Putamen (tissue), 1 donor: ENCODE measurements at places on chromosomes 16 and 17.

- DNase-seq = no peak
These were observed 1.0 kb downstream of the RSPRY1 start for GRCh38 chr16:57186872-57187854.

- no peak for DNase-seq
These were observed 41.3 kb upstream of the RASD1 start for GRCh38 chr17:17537311-17538099.

GRCh38 chr17:21193031-21193430, 20.9 kb downstream of the TMEM11 start:
- DNase-seq = no peak

- peak; percentile 37 for DNase-seq
These were observed 562 bp downstream of the ZC3H7A start for GRCh38 chr16:11796227-11797165.

- no peak for DNase-seq
These were observed 1.6 kb downstream of the PGAP6 start for GRCh38 chr16:379961-380761.

GRCh38 chr17:80034791-80035686, 633 bp downstream of the TBC1D16 start:
- no peak for DNase-seq

DNA sequence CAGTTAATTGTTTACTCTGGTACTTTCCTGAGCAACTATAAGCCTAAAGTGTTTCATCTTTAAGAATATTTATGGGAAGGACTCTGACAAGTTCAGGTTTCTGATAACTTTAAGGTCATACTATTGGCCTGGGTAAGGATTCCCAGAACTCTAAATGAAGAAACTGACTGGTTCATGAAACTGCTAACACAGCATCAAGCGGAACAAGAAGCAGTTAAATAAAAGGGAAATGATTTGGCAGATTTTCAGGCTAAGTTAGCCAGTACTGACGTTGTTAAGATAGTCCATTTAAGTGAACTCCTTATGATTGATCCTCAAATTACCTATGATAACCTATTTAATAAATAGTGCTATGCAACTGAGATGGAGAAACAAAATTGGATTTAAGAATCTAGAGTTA, 101.6 kb upstream of the CES5A start:
- DNase-seq = no peak

- no peak for DNase-seq
These were observed 9.3 kb downstream of the ZNF629 start for GRCh38 chr16:30777591-30778297.

GRCh38 chr16:17269439-17269838, 201.3 kb downstream of the XYLT1 start:
- no peak for DNase-seq

- no peak for DNase-seq
These were observed 16.4 kb upstream of the METRNL start for GRCh38 chr17:83062818-83063671.

GRCh38 chr17:72725433-72726068, 366.9 kb downstream of the SLC39A11 start:
- peak; percentile 39 for DNase-seq

GRCh38 chr17:29571486-29571882, 3.0 kb downstream of the TP53I13 start:
- DNase-seq = no peak

GRCh38 chr17:48564188-48565021, 13.7 kb downstream of the HOXB4 start:
- DNase-seq = no peak

GRCh38 chr17:77273397-77274085, 132.8 kb downstream of the SEC14L1 start:
- no peak for DNase-seq

DNA sequence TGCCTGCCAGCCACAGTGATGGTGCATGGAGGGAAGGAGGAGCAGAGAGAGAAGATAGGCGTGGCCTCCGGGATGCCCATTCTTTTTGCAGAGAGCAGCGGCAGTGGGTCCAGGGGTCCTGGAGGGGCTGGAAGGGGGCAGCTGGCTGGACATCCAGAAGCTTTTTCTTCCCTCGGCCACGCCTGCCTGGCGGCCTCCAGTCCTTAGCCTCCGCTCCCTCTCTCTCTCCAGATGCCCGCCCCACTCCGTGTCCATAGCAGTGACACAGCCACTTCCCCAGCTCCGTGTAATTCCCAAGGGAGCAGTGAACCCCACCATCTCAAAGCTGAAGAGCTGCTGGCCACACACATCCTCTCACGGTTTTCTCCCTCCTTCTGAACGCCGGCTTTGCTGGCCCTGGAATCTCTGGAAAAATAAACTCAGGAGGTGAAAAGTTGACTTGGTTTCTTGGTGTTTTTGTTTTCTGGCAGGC, 26.3 kb upstream of the CDC42EP4 start:
- DNase-seq = no peak

DNA sequence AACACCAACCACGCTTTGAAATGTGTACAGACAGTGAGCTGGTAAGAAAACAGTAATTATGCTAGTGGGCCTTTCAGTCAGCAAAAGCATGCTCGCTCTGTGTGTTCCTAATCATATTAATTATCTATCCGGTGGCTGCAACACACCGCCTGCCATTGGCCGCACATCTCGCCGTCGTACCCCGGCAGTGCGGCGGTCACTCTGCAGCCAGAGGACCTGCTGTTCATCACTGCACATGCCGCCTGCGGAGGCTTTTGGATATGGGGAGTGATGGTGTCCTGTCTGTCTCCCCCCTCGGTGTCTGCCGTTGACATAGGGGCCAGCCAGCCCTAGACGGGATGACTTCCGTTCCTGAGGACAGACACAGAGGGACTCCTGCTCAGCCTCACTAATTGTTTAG, 68.5 kb downstream of the RPA1 start:
- no peak for DNase-seq

DNA sequence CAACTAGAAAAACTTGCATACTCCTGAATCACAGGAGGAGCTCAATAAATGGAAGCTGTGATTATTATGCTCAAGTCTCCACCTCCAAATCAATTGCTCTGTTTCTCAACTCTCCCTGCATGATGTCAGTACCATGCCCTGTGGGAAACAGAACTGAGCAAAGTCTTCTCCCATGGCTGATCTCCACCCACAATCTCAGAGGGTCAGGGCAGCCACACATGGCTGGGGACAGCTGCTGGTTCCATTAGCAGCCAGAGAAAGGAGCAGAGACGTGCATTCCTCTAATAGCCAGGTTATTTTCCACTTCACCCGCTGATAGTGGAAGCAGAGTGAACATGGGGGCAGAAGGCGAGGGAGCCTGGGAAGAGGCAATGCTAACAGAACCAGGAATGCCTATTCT, 85.5 kb upstream of the TMEM132E start:
- no peak for DNase-seq

DNA sequence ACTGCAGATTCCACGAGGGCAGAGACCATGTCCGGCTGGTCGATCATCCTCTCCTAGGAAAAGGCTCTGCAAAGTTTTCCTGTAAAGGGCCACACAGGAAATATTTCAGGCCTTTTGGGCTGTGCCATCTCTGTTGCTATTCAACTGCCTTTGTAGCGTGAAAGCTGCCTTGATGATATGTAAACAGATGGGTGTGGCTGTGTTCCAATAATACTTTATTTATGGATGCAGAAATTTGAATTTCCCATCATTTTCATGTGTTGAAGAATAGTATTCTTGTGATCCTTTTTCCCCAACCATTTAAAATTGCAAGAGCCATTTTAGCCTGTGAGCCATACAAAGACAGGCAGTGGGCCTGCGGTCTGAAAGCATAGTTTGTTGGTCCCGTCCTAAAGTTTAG, 950.7 kb upstream of the RBFOX1 start:
- DNase-seq = no peak

GRCh38 chr16:30663820-30664219, 5.6 kb downstream of the FBRS start:
- no peak for DNase-seq

DNA sequence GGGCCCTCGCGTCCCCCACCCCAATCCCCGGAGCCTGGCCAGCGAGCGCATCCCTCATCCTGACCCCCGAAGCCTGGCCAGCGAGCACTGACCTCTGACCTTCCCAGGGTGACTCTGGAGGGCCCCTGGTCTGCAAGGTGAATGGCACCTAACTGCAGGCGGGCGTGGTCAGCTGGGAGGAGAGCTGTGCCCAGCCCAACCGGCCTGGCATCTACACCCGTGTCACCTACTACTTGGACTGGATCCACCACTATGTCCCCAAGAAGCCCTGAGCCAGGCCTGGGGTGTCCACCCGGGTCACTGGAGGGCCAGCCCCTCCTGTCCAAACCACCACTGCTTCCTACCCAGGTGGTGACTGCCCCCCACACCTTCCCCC, 2.3 kb downstream of the TPSD1 start:
- DNase-seq = no peak

DNA sequence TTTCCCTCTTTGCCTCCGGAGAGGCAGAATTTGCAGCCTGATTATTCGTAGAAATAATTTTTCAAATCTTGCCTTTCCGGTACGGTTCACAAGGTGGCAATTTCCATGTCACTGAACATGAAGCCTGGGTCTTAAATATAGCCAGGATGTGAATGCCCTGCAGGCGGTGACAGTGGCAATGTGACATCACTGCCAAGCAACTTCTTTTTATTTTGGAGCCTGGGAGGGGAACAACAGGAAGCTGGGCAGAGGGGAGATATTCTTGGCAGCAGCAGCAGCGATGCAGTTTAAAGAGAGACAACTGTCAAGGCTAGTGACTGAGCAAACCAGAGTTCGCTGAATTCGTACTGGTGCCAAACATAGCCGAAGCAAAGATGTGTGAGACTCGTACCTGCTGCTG, 171.1 kb downstream of the SNX29 start:
- peak; percentile 11 for DNase-seq

- DNase-seq = no peak
These were observed 16.9 kb upstream of the GLIS2 start for GRCh38 chr16:4298761-4299522.

- DNase-seq = peak; percentile 49
These were observed 87.0 kb downstream of the HELZ start for GRCh38 chr17:67157732-67158639.

DNA sequence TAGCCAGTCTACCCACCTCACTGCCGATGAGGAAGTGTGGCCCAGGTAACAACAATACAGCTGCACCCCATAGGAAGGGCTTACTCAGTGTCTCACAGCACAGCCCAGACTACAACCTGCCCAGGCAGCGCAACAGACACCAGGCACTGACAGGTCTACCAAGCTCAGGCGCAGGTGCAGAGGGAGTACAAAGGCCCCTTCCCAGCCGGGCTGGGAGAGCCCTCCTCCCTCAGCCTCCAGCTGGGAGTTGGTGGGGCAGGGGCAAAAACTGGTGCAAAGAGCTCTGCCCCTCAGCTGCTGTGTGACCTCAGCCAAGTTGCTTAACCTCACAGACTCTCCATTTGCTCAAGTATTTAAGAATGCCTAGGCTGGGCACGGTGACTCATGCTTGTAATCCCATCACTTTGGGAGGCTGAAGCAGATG, 112.6 kb upstream of the LHX1 start:
- no peak for DNase-seq

GRCh38 chr16:5216441-5217080, 119.0 kb upstream of the EEF2KMT start:
- no peak for DNase-seq

DNA sequence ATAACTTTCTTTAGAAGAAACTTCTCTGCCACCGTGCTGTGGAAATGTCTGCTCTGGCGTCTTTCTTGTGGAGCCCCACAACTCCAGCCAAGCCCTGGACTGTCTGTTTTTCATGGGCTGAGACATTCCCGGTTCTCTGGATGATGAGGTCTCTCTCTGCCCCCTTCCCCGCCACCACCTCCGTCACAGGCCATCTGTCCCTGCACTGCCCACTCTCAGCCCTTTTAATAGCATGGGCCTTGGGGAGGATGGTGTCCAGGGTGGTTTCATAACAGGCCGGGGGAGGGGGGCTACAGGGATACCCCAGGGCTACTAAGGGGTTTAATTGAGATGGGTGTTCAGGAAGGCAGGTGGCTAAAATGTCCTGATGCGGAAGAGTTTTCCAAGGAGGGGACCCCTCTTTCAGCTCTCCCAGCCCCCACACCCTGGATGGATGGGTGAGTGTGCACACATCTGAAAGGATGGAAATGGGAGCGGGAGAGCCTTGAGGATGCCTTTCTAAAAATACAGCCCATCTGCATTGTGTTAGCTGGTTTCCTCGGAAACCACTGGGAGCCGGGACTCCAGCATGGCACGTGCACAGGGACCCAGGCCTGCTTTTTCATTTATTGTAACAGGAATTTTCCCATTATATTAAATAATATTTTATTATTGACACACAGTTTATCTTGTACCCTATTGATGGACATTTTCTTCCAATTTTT, 14.6 kb upstream of the NDRG4 start:
- no peak for DNase-seq

- no peak for DNase-seq
These were observed 669 bp downstream of the MIEF2 start for GRCh38 chr17:18261146-18261515.

GRCh38 chr17:34024806-34025551, 230.1 kb upstream of the CCL2 start:
- DNase-seq = no peak

DNA sequence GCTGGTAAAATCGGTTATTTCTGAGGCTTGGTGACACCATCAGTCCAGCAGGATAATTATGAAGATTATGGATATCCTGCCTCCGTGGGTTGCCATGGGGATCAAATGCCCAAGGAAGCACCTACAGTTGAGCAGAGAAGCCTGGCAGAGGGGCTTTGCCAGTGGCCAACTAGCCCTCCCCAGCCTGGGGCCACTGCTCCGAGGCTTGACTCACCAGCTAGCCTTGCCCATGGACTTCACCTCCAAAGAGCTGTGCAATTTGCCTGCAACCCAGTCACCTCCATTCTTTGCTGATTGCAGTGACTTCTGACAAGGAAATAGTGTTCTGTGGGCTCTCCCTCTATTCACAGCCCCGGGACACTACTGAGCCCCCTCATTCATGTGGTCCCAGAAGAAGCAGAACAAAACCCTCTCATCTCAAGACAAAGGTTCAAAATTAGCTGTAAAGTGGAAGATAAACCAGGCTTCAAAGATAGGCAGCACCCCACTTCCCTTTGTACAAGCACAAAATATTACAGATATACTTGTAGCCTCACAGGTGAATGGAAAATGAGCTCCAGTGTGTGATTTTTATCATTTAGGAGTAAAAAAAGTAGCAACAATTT, 1.6 kb downstream of the PECAM1 start:
- DNase-seq = no peak

- no peak for DNase-seq
These were observed 380.0 kb upstream of the XYLT1 start for GRCh38 chr16:17850581-17851250.

DNA sequence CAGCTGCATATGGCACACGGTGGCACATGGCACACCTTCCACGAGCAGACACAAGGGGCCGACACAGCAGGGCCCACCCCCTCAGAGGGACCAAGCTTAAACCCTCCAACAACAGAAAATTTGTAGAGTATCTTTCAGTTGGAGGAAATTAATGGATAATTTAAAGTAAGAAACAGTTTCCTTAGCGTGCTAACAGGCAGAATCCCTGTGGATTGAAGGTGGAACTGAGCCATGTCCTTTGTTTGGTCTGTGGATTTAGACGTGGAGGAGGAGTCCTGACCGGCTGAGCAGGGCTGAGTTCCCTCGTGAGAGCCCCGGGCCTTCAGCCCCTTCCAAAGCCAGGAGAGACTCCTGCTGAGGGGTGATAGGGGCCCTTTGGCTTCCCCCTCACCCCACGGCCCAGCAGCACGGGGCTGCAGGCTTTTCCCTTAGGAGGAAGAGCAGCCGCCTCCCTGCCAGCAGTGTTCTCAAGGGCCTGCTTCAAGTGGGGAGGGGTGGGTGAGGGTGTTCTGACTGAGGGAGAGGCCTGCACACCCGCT, 1.4 kb upstream of the CYB561 start:
- no peak for DNase-seq
